ENCODE measurements at places on chromosomes 3 and 15. TPM values are rescaled to one million over a fixed set of nuclear protein-coding genes. Genes with fewer than 3 reads are reported as not detected.

DNA sequence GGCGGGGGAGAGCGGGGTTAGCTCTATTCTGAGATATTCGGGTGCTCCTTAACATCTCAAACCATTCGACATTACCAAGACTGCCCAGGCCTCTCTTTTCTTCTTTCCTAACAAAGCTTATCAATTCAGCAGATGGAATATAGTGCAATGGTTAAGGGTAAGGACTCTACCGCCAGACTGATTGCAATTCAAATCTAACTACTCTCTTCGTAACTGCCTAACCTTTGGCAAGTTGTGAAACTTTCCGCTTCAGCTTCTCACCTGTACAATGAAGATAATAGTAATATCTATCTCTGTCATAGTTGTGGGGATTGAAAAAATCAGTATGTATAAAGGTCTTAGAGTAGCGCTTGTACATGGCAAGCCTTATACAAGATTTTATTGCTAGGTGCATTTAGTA is 972 bp downstream of the UBA5 start:
- no peak overlapping the region for H3K27ac ChIP-seq
- H3K4me1 ChIP-seq, result peaks cover 8% of the 10 kb centered on the region
- no peaks in the 10 kb centered on the region for H3K27me3 ChIP-seq
- no peak for DNase-seq

DNA sequence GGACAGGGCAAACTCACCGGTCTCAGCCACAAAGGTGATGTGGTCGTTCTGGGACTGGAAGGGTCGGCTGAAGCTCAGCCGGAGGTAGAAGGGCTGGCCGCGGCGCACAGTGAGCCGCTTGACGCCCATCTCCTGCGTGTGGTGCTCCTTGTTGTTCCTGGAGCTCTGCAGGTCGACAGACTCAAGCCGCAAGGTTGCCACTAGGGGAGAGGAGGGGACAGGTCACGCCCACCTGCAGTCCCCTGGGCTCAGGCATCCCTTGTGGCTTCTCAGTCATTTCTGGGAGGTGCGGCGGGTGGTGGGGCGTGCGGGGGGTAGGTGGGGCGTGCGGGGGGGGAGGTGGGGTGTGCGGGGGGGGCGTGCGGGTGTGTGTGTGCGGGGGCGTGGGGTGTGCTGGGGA is 26.7 kb upstream of the TGM5 start:
- no peak for DNase-seq
- no peaks in the 10 kb centered on the region for H3K4me1 ChIP-seq
- peaks cover 34% of the 10 kb centered on the region for H3K27me3 ChIP-seq
- H3K36me3 ChIP-seq, result no peaks in the 10 kb centered on the region
- H3K4me3 ChIP-seq, result no peak overlapping the region
- no peak overlapping the region for H3K27ac ChIP-seq

GRCh38 chr3:197337656-197338055 is 39.2 kb upstream of the DLG1 start:
- DNase-seq, result no peak
- H3K27ac ChIP-seq, result no peak overlapping the region
- no peaks in the 10 kb centered on the region for H3K4me1 ChIP-seq
- no peak overlapping the region for H3K4me3 ChIP-seq

DNA sequence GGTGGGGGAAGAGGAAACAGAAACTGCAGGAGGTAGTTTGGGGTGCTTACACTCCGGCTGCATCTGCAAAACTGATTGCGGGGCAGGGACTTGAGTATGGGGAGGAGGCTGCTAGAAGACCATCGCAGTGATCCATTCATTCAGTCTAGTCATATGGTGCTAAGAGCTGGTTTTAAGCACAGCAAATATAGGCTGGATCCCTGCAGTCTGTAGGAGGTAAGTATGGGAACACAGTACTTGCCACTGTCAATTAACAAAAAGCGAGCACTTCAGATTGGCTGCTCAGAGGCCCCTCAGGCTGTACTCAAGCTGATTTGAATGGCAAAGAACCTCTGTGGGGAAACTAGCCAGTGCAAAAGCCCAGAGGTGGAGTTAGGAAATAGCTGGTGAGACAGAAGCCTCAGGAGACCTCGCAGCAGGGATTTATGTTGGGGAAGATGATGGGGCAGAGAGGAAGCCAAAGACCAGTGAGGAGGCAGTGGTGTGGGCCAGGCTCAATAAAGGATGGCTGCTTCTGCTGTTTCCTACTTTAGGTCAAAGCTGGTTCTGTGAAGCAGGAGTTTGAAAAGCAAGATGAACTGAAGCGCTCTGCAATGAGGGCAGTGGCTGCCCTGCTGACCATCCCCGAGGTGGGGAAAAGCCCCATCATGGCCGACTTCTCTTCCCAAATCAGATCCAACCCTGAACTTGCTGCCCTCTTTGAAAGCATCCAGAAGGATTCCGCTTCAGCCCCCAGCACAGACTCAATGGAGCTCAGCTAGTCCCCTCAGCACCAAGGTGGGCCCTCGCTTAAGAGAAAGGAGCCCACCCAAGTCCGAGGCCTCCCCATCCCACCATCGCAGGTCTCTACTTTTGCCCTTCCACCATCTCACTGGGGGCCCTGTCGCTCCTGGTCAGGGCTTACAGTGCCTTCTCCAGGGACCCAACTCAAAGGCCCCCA is 7.9 kb downstream of the RPL32 start:
- no peak overlapping the region for H3K27ac ChIP-seq
- H3K4me3 ChIP-seq, result no peak overlapping the region

- H3K36me3 ChIP-seq, result no peaks in the 10 kb centered on the region
- H3K27me3 ChIP-seq, result no peaks in the 10 kb centered on the region
- H3K4me1 ChIP-seq, result no peaks in the 10 kb centered on the region
- no peak overlapping the region for H3K4me3 ChIP-seq
- H3K27ac ChIP-seq, result no peak overlapping the region
- DNase-seq, result no peak
Measured at GRCh38 chr15:48693484-48693883, 48.0 kb upstream of the FBN1 start.

DNA sequence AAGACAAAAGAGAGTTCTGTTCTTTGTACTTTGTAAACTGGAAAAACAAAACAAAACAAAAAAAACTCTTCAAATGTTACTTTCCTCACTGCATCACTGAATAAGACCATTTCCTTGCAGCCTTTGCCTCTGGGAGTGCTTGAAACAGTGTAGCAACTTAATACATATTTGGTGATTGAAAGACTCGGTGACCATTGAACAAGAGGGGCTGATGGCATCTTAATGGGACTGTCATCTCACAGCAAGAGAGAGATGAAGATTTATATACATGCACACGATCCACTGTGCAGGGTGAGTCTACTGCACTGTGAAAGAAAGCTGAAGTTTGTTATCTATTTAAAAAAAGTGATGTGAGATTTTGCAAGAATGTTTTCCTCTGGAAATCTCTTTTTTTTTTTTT is 111.9 kb upstream of the KLHL25 start:
- no peaks in the 10 kb centered on the region for H3K36me3 ChIP-seq
- H3K4me1 ChIP-seq, result no peaks in the 10 kb centered on the region
- no peaks in the 10 kb centered on the region for H3K27me3 ChIP-seq
- no peak overlapping the region for H3K4me3 ChIP-seq
- DNase-seq, result no peak
- no peak overlapping the region for H3K27ac ChIP-seq

DNA sequence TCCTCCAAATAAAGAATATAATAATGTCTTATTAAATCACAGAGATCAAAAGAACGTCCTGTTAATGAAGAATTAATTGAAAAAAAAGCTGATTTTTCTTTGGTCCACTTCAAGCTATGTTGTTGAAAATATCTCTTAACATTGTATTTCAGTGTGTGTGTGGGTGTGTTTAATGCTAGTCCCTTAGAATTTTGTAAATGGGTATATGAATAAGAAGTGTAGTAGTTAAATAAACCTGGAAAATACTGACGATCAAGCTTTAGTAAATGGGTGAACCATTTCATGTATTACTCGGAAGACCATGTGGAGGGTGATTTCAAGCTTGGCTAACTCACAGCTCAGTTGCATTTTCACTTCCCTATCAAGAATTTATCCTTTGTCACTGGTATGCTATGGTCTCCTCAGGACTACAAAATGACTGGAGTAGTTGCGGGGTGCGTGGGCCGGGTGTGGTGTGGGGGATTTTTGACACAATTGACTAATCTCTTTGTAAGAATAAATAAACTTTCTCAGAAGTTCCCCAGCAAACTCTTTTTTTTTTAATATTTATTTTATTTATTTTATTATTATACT is 586.4 kb downstream of the GRM7 start:
- H3K27ac ChIP-seq, result no peak overlapping the region
- no peak overlapping the region for H3K4me3 ChIP-seq
- no peaks in the 10 kb centered on the region for H3K4me1 ChIP-seq
- DNase-seq, result no peak

Gene CRTC3
- total RNA-seq, result 92.4 TPM

Gene TRAT1
- total RNA-seq, result 88.8 TPM

Gene PPCDC
- 5.5 TPM for total RNA-seq

Gene COL6A5
- total RNA-seq, result not detected

Gene FBXO45
- 6.0 TPM for total RNA-seq
